NT2/D1 (cell line): ENCODE measurements at places on chromosomes 2 and 18.

- DNase-seq, result no peak
Observed at GRCh38 chr18:13256444-13257305, 38.1 kb downstream of the LDLRAD4 start.

DNA sequence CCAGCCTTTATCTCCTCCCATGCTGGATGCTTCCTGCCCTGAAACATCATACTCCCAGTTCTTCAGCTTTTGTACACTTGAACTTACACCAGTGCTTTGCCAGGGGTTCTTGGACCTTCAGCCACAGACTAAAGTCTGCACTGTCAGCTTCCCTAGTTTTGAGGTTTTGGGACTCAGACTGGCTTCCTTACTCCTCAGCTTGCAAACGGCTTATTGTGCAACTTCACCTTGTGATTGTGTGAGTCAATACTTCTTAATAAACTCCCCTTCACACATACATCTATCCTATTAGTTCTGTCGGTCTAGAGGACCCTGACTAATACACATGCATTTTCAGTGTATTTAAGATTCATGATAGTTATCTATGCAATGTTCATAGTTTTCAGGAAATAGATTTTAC, 35.8 kb upstream of the ZNF804A start:
- DNase-seq, result no peak

DNA sequence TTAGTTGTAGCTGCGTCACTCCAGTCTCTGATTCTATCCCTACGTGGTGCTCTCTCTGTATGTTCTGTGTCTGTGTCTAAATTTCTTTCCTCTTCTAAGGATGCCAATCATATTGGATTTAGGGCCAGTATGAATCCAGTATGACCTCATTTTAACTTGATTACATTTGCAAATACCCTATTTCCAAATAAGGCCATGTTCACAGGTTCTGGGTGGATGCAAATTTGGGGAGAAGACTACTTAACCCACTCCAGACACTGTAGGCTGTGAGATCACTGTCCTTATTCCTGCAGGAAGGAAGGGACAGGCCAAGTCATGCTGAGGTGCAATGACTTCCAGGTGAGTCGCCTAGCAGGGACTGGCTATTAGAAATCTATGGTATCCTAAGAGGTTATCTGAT, 272.2 kb downstream of the CELF4 start:
- DNase-seq, result no peak

DNA sequence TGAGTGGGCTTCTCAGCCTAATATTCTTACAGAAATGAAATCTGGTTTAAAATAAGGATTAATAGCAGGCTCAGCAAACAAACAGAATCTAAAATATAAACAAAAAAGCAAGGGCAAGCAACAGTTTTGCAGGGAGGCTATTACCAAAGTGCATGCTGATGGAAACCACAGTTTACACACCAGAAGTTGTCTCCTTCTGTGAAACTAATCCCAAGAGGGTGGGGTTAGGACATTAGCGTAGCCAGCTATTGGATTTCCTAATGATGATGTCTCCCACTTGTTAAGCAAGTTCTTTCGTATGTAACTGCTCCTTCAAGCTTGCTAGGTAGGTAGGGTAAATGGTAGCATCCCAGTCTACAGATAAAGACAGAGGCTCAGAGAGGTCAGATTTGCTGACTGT, 65.0 kb upstream of the TSPYL6 start:
- no peak for DNase-seq

GRCh38 chr18:61657066-61657732, 235.6 kb downstream of the RNF152 start:
- no peak for DNase-seq

DNA sequence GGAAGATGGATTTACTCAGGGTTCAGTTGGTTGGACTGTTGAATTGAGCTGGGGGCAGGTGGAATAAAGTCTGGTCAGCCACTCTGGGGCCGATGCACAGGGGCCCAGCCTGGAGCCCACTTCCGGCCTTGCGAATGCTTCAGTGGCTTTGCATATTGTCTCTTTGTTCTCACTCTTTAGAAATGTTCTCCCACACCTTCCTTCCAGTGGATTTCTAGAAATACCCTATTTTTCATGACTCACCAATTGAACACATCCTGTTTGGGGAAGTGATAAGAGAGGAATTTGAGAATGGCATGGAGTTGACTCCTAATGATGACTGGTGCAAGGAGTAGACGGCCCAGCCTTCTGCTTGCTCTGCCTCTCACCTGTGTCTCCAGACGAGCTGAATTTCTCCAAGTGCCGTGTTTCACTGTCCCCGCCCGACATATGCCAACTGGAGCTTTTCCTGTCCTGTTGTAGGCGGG, 28.1 kb downstream of the ASAP2 start:
- no peak for DNase-seq

- DNase-seq, result no peak
Observed at GRCh38 chr18:29912351-29912750, 1130.2 kb downstream of the DSC3 start.

DNA sequence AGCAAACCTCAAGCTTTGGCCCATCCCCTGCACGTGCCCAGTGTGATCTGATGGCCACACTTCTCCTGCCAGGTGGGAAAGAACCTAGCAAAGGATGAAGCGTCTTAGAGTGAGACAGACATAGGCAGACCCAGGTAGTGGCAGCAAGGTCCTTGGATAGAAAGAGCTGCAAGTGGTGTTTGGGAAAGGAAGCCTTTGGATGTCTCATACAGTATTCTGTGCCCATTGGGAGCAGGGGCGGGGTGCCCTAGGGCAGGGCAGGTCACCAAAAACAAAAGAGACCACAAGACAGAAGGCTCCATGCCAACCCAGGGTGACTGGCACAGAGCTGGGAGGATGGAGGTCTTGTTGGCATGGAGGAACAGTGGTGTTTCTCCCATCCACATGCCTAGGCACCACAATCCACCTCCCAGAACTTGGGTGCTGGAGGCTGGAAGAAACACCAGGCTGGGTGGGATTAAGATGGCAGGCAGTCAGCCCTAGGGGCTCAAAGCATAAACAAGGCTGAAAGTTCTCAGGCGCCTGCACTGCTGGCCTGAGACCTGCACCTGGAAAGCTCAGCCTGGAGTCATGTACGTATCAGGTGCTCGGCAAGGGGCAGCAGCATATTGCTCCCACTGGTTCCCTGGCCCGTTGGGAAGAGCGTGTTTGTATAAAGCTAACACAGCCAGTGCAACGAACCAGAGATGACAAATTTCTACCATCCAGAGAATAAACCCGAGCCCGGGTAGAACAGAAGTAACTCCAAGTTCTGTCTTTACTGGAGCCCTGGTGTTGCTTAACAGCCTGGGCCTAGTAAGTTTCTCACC, 52.9 kb downstream of the CRACDL start:
- DNase-seq, result no peak

GRCh38 chr2:150700666-150701580, 213.5 kb upstream of the RND3 start:
- DNase-seq, result no peak

GRCh38 chr2:155310589-155310988, 612.1 kb downstream of the KCNJ3 start:
- peak; percentile 18 for DNase-seq

- DNase-seq, result no peak
Observed at GRCh38 chr18:78352910-78353309, 626.7 kb upstream of the SALL3 start.

DNA sequence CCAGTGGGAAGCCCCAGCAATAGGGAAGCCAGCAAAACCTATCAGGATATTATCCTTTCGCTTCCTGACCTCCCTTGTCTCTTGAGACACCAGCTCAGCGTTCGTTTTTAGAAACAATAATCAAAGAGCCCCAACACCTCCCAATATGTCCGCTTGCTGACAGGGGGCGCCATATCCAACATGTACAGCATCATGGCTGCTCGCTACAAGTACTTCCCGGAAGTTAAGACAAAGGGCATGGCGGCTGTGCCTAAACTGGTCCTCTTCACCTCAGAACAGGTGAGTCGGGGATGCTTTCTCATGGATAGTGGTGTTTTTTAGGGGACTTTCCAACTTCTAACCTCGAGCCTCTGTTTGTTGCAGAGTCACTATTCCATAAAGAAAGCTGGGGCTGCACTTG, 28.7 kb downstream of the GAD1 start:
- peak; percentile 23 for DNase-seq

- no peak for DNase-seq
Observed at GRCh38 chr18:41324020-41324791, 630.8 kb upstream of the PIK3C3 start.

DNA sequence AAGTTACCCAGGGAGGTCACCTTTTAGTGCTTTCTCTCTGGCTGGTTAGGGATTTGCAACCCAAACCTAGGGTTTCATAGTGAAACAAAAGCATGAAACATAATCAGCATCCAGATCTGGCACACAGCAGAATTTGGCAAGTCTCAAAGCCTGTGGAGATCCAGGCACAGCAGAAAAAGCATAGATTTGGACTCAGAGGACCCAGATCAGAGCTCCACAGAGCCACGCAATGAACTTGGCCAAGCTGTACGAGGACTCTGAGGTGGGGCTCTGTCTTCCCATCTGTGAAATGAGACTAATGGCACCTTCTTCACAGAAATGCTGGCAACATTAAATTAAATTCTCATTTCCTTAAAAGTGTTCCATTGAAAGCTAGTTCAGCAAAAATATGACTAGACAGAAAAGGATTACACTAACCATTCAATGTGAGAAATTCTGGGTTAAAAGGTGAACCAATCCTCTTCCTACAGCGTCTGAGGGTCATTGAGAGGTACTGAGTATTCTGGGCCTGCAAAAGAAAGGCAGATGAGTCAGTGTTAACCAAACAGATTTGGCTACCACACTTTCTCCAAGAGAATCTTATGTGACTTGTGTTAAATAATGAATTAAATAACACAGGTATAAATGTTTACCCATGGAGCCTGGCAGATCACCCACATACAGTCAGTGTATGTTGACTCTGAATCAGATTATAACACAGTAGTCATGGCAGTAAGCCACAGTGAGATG, 266.3 kb downstream of the MREG start:
- DNase-seq, result no peak

DNA sequence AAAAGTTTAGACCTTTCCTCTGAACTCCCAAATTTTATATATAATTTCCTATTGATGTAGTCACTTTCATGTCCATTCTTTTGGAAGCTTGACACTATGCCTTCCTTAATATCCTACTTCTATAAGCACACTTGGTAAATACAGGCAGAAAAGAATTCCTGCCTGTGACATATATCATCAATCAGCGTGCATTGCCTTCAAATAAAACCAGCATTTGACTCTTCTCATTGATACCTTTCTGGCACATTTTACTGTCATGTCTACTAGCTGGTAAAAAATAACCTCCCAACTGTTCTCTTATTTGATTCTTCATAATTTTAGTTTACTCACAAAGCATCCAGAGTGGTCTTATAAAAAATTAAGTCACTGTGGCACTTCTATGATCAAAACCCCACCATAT, 693.5 kb downstream of the CBLN2 start:
- DNase-seq, result no peak

- peak; percentile 68 for DNase-seq
Observed at GRCh38 chr2:37890893-37891495, 34.1 kb upstream of the RMDN2 start.

- peak; percentile 64 for DNase-seq
Observed at GRCh38 chr2:111659361-111660333, 224.3 kb downstream of the ANAPC1 start.

GRCh38 chr2:54634564-54635511, 88.6 kb upstream of the EML6 start:
- DNase-seq, result peak; percentile 76

DNA sequence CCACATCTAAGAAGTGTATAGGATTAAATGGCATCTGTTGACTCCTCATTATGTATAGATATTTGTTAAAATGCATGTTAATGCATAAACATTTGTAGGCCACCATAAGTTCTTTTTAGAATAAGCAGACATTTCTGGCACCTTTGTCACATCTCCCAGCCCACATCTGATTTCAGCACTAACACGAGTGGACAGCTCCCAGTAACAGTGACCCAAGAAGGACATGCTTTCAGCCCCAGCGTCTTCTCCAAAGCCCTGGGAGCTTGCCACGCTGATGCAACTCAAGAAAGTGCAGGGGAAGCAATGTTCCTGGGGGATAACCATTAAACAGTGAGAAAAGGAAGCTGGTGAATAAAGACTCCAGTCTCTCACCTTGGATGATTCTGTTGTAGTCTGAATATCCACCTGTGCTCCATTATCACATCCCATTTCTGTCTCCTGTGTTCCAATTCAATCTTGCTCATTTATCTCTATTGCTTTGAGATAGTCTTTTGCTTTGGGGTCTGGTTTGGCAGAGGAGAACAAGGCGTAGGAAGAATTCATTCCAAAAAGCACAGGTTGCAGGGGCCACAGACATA, 182.6 kb upstream of the THSD7B start:
- DNase-seq, result peak; percentile 43

- no peak for DNase-seq
Observed at GRCh38 chr18:31592506-31593157, 955 bp downstream of the TTR start.

- DNase-seq, result no peak
Observed at GRCh38 chr2:208189810-208190503, at the start of gene C2orf80. Gene C2orf80, minus strand, starts transcription at chr2:208190030. Its CDS starts 3,044 bp downstream, at chr2:208186986.

- no peak for DNase-seq
Observed at GRCh38 chr18:48546396-48546795, 7.6 kb downstream of the CTIF start.

DNA sequence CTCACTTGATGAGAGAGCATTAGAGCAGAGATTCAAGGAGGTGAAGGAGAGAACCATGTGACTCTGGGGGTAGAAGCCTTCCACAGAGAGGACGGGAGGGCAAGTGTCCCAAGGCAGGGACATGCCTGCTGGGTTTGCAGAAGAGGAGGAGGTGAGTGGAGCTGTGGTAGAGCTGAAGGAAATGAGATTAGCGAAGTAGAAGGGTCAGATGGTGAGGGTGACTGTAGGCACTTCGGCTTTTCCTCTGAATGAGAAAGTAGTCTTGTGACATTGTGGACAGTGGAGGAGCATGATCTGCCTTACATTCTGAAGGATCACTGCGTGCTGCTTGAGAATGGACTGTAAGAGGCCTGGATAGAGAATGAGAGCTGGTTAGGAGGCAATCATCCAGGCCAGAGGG, 126.0 kb downstream of the NXPH2 start:
- DNase-seq, result no peak
